ENCODE measurements at places on chromosomes 4 and X.

- peaks cover 30% of the 10 kb centered on the region for H3K27me3 ChIP-seq
- no peak overlapping the region for H3K4me3 ChIP-seq
- H3K27ac ChIP-seq, result no peak overlapping the region
- no peaks in the 10 kb centered on the region for H3K4me1 ChIP-seq
- H3K36me3 ChIP-seq, result no peaks in the 10 kb centered on the region
Observed at GRCh38 chrX:67893931-67894330, 350.1 kb downstream of the AR start.

DNA sequence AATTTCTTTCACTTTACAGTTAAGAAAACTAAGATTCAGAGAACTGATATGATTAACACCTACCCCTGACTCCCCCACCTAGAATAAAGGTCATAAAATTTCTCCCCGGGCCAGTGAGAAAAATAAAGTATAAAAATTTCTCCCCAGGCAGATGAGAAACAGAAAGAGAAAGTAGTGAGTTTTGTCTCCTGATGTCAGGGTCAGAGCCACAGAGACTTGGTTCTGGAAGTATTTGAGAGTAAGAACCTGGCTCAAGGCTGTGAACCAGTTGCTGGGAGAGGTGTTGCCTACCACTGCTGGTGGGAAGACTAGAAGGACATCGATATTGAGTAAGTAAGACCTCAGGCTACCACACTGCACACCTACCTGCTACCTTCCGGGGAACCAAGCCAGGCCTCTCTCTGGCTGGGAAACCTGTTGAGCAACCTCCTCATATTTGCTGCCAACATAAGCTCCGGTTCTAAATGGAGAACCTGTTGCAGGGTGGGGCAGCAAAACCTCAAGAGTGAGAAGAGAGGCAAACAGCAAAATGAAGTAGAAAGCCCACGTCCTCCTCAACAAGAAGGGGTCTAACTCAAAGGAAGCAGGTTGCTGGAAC, 104.2 kb upstream of the PUDP start:
- no peak for DNase-seq
- peaks cover 39% of the 10 kb centered on the region for H3K36me3 ChIP-seq
- H3K4me1 ChIP-seq, result no peaks in the 10 kb centered on the region
- no peak overlapping the region for H3K4me3 ChIP-seq

DNA sequence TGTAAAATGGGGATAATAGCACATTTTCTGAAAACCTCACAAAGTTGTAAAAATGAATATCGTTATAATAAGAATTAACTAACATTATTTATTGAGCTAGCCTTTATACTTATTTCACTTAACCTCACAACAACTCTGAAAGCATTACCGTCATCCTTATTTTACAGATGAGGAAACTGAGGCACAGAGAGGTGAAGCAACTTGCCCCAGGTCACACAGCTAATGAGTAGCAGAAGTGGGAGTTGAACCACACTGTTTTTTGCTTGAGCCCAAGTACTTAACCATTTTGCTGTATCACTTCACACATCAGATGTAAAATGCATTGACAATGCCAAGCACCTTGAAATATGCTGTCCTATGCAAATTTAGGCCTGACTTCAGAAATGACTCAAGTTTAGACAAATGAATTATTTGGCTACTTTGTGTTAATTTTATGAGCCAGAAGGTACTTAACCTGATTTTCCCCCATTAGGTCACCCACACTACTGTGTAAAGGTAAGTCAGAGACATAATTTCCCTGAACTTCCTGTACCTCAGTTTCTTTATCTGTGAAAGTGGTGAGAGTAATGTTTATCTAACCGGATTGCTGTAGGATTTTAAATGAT, 23.1 kb downstream of the CD40LG start:
- H3K36me3 ChIP-seq, result peaks cover 78% of the 10 kb centered on the region
- H3K27ac ChIP-seq, result peak overlapping the region; percentile 80
- peaks cover 82% of the 10 kb centered on the region for H3K4me1 ChIP-seq
- peaks cover 20% of the 10 kb centered on the region for H3K27me3 ChIP-seq

- no peak for DNase-seq
- H3K36me3 ChIP-seq, result no peaks in the 10 kb centered on the region
- no peak overlapping the region for H3K4me3 ChIP-seq
Observed at GRCh38 chr4:182240161-182241130, 2.8 kb upstream of the TENM3 start.

DNA sequence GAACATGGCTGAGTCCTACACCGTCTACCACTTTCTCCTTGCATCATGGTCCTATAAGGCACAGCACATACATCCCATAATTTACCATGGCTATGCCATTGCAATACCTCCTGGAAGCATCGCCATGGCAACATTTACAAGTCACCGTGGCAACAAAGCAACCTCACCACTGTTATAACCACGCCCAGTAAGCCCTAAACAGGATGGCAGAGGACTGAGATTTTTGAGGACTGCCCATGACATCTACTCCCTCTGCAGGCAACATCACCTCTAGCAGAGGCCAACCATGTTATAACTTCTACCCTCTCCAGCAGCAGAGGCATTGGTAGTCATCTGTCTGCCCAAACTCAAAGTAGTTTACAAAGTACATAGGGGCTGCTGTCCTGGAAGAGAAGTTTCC, 29.7 kb downstream of the BCOR start:
- H3K27me3 ChIP-seq, result peaks cover 31% of the 10 kb centered on the region
- no peak for DNase-seq
- H3K36me3 ChIP-seq, result peaks cover 87% of the 10 kb centered on the region
- peaks cover 46% of the 10 kb centered on the region for H3K4me1 ChIP-seq
- no peak overlapping the region for H3K27ac ChIP-seq

GRCh38 chr4:120819805-120820437, 102.6 kb downstream of the PRDM5 start:
- no peak overlapping the region for H3K4me3 ChIP-seq
- no peak for DNase-seq
- H3K4me1 ChIP-seq, result peaks cover 10% of the 10 kb centered on the region

DNA sequence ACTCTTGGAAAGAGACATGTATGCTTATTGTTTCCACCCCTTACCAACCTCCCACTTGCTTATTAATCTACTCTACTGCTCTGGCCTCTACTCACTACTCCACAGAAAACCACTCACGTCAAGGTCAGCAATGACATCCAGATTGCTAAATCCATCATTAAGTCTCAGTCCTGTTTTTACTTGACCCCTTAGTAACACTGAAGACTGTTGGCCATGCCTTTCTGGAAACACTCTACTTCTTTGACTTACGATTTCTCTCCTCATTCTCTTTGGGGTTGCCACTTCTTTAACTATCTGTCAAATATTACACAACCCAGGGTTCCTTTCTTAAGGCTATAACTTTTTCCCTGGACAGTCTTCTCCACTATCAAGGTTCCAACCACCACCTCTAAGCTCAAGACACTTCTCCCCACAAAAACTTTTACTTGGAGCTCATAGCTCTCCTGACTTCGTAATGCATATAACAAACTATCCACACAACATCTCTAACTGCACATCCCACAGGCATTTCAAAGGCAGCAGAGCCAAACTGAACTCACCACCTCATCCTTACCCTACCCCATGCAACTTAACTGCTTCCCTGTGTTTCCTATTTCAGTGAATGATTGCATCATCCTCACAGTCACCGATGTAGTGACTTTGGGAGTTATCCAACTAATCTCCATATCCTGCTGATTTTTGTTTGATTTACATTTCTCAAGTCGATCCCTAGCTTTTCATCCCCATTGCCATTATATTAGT, 15.8 kb upstream of the MAGEA4 start:
- H3K4me3 ChIP-seq, result no peak overlapping the region
- no peak for DNase-seq
- H3K27ac ChIP-seq, result no peak overlapping the region
- peaks cover 11% of the 10 kb centered on the region for H3K27me3 ChIP-seq

- H3K27me3 ChIP-seq, result no peaks in the 10 kb centered on the region
- H3K4me1 ChIP-seq, result peaks cover 12% of the 10 kb centered on the region
- peak; percentile 49 for DNase-seq
- H3K4me3 ChIP-seq, result no peak overlapping the region
- H3K27ac ChIP-seq, result no peak overlapping the region
Observed at GRCh38 chr4:5758741-5759140, 47.7 kb downstream of the EVC start.

GRCh38 chr4:6983544-6984142, 59.5 kb upstream of the TADA2B start:
- peaks cover 16% of the 10 kb centered on the region for H3K36me3 ChIP-seq
- H3K4me1 ChIP-seq, result peaks cover 48% of the 10 kb centered on the region
- H3K27me3 ChIP-seq, result no peaks in the 10 kb centered on the region
- no peak for DNase-seq
- no peak overlapping the region for H3K4me3 ChIP-seq

- no peaks in the 10 kb centered on the region for H3K4me1 ChIP-seq
- H3K4me3 ChIP-seq, result no peak overlapping the region
- H3K27me3 ChIP-seq, result peaks cover 9% of the 10 kb centered on the region
- no peak overlapping the region for H3K27ac ChIP-seq
Observed at GRCh38 chr4:560731-561291, 15.3 kb downstream of the TMEM271 start.

GRCh38 chr4:2363056-2363721, 55.3 kb downstream of the ZFYVE28 start:
- H3K4me3 ChIP-seq, result no peak overlapping the region
- no peaks in the 10 kb centered on the region for H3K36me3 ChIP-seq
- H3K4me1 ChIP-seq, result peaks cover 7% of the 10 kb centered on the region
- H3K27ac ChIP-seq, result no peak overlapping the region
- H3K27me3 ChIP-seq, result no peaks in the 10 kb centered on the region
- DNase-seq, result no peak

- DNase-seq, result peak; percentile 34
- peaks cover 6% of the 10 kb centered on the region for H3K4me1 ChIP-seq
- H3K27ac ChIP-seq, result no peak overlapping the region
- no peak overlapping the region for H3K4me3 ChIP-seq
Observed at GRCh38 chr4:177596035-177596434, 153.8 kb upstream of the AGA start.

GRCh38 chr4:75321484-75321883, 192.7 kb downstream of the RCHY1 start:
- H3K27ac ChIP-seq, result no peak overlapping the region
- H3K36me3 ChIP-seq, result no peaks in the 10 kb centered on the region
- no peak for DNase-seq
- H3K27me3 ChIP-seq, result no peaks in the 10 kb centered on the region

GRCh38 chrX:132094164-132094563, 33.7 kb downstream of the FRMD7 start:
- DNase-seq, result no peak
- no peaks in the 10 kb centered on the region for H3K36me3 ChIP-seq
- peaks cover 5% of the 10 kb centered on the region for H3K4me1 ChIP-seq
- no peak overlapping the region for H3K27ac ChIP-seq
- no peak overlapping the region for H3K4me3 ChIP-seq

DNA sequence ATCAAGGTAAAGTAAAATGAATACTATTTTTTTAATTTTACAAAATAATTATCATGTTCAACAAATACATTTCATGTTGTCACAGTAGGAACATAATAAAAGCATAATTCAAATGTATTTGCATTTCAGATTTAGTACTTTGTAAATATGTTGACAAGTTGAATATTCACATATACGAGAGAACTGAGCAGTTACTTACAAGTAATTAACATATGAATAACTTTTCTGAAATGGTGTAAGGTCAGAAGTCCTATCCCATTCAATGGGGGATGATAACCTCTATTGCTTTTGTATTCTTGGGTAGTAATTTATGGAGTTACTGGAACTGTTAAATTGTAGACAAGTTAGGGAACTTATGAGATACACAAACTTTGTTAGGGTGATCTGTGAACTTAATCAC, 191.1 kb downstream of the COX7B2 start:
- no peak overlapping the region for H3K27ac ChIP-seq
- H3K4me1 ChIP-seq, result no peaks in the 10 kb centered on the region
- no peak for DNase-seq
- H3K4me3 ChIP-seq, result no peak overlapping the region

DNA sequence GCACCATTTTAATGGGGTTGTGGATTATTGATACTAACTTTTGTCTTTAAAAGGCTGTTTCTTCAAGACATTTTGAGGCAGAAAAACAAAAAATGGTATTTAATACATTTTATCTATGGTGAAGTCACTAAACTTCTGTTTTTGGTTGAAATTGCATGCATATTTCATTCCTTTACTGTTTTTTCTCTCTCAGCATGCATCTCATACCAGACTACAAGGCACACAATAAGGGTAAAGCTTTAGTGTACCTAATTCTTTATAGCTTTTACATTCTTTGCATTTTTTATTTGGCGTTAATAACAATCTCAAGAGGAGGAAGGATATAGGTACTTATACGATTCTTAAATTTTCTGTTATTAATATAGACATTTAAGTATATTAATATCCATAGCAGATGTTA, 151.0 kb upstream of the DKK2 start:
- H3K36me3 ChIP-seq, result no peaks in the 10 kb centered on the region
- H3K4me1 ChIP-seq, result no peaks in the 10 kb centered on the region
- H3K27me3 ChIP-seq, result peaks cover 4% of the 10 kb centered on the region
- no peak for DNase-seq

- no peak overlapping the region for H3K4me3 ChIP-seq
- H3K36me3 ChIP-seq, result no peaks in the 10 kb centered on the region
- peaks cover 3% of the 10 kb centered on the region for H3K27me3 ChIP-seq
- no peak overlapping the region for H3K27ac ChIP-seq
Observed at GRCh38 chr4:158946825-158947224, 156.1 kb upstream of the RAPGEF2 start.
